ENCODE measurements at places on chromosomes 1 and 21.

GRCh38 chr1:94866164-94866807, 46.1 kb downstream of the SLC44A3 start:
- DNase-seq, result no peak

GRCh38 chr21:29943885-29944284, 4.1 kb upstream of the GRIK1 start:
- DNase-seq, result no peak

DNA sequence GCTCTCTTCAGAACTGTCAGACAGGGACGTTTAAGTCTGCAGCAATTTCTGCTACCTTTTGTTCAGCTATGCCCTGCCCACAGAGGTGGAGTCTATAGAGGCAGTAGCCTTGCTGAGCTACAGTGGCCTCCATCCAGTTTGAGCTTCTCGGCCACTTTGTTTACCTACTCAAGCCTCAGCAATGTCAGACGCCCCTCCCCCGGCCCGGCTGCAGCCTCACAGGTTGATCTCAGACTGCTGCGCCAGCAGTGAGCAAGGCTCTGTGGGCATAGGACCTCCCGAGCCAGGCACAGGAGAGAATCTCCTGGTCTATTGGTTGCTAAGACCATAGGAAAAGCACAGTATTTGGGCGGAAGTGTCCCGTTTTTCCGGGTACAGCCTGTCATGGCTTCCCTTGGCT, 89.9 kb upstream of the PDC start:
- DNase-seq, result no peak

GRCh38 chr1:116961606-116962005, 40.0 kb upstream of the CD101 start:
- DNase-seq, result no peak

- DNase-seq, result no peak
Observed at GRCh38 chr1:50986653-50987052, 16.6 kb downstream of the CDKN2C start.

GRCh38 chr1:162905174-162906158, 44.5 kb upstream of the CCDC190 start:
- DNase-seq, result no peak

GRCh38 chr1:150981805-150982712, at the start of gene ANXA9:
Gene ANXA9, plus strand, starts transcription at chr1:150982292. Its CDS starts 814 bp downstream, at chr1:150983106.
- no peak for DNase-seq

DNA sequence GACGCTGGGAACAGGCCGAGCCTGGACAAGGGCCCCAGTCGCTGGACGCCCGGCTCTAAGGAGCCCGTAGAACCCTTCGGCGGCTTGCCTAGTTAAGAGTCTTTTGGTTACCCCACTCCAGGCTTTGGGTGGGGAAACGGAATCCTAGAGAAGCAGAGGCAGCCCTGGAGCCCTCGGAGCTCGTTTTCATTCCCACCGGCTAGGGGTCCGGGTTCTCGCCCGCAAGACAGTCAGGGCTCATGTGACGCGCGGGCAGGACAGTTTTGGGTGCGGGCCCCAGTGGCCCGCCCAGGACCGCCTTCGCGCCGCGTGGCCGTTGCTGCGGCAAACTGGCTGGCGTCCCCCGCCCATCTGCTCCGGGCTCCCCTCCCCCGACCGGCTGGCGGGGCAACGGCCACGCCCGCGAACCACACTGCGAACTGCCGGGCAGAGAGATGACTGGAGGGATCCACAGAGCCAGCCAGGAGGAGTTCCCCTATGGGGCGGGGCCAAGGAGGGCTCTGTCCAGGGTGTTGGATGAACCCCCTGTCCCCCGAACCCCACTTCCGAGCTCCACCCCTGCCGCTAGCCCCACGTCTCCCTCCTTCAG, 829 bp upstream of the HES2 start:
- DNase-seq, result no peak

DNA sequence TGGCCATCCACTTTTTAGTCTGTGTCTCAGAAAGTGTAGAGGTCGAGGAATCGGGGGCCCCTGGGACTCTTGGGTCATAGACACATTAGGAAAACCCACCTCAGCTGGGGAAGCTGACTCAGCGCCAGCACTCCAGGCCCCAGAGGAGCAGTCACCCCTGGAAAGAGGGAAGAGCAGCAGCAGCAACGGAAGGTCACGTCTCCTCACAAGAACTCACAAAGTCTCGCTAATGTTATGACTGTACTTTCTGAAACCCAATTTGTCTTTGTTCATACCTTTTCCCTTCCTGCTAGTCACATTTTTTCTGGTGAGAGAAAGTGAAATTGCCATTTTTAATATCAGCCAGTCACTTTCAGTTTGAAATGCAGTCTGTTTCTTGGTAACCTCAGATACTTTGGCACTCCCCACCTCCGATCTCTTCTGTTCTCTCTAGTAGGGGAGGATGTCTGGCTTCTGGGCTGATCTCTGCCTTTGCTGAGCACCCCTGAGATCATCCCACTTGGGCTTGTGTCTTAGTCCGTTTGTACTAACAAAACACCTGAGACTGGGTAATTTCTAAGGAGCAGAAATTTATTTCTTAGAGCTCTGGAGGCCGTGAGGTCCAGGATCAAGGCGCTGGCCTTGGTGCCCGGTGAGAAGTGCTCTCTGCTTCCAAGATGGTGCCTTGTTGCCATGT, 6.0 kb upstream of the NLRP3 start:
- DNase-seq, result no peak

DNA sequence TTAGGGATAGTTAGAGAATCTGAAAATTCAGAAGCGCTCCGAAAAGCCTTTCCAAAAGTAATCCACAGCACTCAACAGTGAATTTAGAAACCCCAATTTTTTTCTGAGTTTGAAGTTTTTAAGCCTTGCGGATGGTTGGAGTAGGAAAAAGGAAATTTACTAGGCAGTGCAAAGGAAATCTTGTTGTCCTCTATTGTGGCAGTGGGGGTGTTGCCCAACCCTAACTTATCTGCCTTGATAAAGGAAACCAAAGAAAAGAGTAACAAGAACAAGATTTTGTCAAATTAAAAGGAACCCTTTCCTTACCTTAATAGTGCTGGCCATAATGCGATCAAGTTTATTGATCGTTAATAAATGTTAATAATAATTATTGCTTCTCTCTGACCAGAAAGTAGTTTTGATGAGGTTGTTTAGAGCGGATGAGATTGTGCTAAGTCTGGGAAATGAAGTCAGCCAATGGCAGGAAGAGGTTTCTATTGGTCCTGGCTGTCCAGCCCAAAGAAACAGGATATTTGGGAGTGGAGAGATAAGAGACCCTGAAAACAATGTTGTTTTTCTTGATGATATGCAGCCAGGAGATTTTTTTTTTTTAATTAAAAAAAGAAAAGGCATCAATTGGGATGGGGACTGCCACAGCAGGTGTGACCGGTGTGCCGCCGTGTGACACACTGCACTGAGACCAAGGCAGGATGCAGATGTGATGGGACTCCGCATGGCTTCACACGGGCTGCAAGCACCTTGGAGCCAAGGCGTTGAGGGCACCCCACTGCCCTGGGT, at the start of gene ERG:
ERG (minus strand) TSS at position 421 of the 777 bp plus-strand sequence; CDS start at position 324, 97 bp downstream.
- no peak for DNase-seq

All from stimulated activated CD8-positive, alpha-beta memory T cell treated with anti-CD3 and anti-CD28 coated beads, Interleukin-15, amount 100 ng/mL, for 4 hours (primary cell).